GM23248 (cell line): ENCODE measurements at places on chromosomes 16 and 17. TPM values are rescaled to one million over a fixed set of nuclear protein-coding genes. Genes with fewer than 3 reads are reported as not detected.

DNA sequence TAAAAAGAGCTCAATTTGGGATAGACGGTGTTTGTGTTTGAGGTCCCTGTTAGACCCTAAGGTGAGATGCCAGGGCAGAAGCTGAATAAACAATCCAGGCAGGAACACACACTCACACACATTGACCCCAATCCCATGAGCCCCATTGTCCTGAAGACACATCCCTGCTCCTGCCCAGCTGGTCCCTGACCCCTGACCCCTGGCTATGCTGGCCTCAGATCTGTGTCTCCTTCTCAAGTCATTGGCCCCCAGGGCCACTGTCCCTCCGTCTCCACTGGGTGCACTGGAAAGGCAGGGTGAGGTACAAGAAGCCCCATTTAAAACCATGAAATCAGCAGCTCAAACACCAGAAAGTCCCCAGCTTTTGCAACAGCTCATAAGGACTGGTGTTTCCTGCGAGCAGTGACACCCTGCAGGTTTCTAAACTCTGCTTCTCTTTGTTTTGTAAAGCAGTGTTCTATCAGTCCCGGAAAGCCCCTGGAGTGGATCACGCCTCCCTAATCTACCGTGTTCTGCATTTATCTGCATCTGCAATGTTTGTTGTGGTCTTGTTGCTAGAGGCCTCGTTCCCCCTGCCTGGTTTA is 18.0 kb upstream of the ASGR2 start:
- no peaks in the 10 kb centered on the region for H3K36me3 ChIP-seq
- peaks cover 38% of the 10 kb centered on the region for H3K27me3 ChIP-seq
- H3K4me1 ChIP-seq = no peaks in the 10 kb centered on the region
- H3K4me3 ChIP-seq = no peak overlapping the region
- DNase-seq = no peak

CACNB1 gene
- 6.6 and 8.1 TPM in 2 replicates for total RNA-seq

DNA sequence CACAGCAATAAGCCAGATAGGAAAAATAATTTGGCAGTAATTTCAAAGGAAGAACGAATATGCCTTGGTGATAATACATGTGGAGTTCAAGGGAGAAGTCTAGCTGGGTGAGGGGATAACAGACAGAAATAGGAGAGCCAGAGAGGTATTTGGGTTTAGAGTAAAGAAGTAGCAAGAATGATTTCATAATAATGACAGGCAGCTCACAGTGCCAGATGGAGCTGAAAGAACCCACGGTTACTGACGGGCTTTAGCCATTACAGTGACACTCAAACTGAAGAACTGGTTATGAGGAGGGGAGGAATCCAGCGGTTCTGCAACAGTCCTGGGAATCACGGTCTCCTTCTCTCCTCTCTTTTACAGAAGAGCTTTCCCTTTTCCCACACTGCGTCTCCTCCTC is 2.2 kb downstream of the OR4D1 start:
- no peaks in the 10 kb centered on the region for H3K36me3 ChIP-seq
- no peaks in the 10 kb centered on the region for H3K4me1 ChIP-seq
- H3K4me3 ChIP-seq = no peak overlapping the region

DNA sequence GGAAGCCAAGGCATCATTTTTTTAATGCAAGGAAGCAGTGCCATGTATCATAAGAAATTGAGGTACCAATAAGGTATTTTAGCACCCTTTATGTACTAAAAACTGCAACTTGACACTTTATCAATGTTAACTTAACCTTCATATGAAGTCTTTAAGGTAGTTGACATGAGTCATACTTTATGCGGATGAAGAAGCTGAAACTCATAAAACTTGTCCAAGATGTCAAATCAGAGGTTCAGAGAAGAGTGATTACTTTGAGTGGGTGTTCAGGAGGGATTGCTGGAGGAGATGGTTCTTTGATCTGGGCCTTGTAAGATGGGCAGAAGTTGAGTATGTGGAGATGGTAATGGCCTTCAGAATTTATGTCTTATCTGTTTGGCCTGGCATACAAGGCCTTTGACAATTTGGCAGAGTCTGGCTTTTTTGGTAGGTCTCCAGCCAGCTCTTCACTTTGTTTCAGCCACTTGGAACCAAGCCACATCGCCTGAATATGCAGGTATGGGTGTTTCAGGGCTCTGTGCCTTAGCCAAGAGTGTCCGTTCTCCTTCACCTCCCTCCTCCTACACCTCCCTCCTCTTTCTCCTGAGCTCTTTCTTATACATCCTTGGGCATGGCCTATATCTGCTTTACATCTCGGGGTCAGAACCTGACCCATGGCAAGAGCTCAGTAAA is 23.7 kb downstream of the YPEL2 start:
- no peak overlapping the region for H3K4me3 ChIP-seq
- no peak overlapping the region for H3K27ac ChIP-seq
- DNase-seq = no peak
